ENCODE measurements at places on chromosomes 2 and 18.

DNA sequence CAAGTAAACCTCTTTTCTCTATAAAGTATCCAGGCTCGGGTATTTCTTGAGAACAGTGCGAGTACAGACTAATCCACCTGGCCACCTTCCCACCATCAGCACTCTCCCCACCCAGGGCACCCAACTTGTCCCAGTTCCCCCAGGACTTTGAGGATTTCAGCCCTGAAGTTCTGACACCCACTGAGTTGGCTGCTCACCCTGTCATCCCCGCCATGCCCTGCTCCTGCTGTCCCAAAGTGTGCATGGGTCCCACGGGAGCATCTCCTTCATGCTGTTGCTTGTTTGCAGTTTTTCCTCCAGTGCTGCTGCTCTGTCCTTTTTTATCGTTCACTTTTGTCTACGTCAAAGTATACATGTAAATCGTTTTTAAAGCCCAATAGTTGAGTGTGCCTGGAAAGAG lies 273.9 kb downstream of the PHLPP1 start:
- no peak for DNase-seq

- no peak for DNase-seq
Measured at GRCh38 chr18:32831781-32832180, 59.0 kb upstream of the KLHL14 start.

DNA sequence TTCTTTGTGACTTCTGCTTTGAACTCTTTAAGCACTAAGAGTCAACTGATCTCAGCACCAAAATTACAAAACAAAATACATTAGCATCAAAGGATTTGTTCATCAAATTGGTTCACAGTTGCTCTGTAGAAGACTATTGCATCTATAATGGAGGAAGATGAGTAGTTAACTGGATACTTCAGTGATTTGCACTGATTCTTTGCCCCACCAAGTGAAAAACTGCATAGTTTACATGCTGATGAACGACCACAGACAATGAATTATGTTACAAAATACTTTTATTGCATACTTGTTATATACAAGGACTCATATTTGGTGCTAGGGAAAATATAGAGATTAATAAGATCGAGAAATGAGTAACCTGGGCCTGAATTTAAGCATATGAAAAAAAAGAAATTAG lies 107.2 kb downstream of the SCG2 start:
- no peak for DNase-seq

DNA sequence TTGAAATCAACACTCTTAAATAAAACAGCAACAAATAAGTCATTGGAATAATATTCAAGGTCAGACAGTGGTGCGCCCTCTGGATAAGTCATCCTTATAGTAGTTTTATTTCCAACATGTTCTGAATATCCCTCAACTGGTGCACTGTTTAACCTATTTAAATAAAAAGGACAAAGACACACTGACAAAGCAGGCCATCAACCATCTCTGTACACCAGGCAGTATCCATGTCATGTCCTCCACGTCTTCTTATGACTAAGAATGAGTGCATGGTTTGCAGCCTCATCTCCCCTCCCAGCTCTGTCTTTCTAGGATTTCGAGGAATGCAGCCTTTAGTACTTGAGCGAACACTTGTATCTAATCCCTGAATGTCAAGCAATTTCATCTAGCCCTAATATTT lies 42.4 kb downstream of the ST3GAL5 start:
- DNase-seq: no peak

GRCh38 chr2:42777883-42778805 lies 14.2 kb upstream of the OXER1 start:
- DNase-seq: no peak

GRCh38 chr2:205539603-205540002 lies 142.7 kb upstream of the NRP2 start:
- DNase-seq: no peak

GRCh38 chr2:23708771-23709170 lies 218.2 kb downstream of the ATAD2B start:
- DNase-seq: no peak

DNA sequence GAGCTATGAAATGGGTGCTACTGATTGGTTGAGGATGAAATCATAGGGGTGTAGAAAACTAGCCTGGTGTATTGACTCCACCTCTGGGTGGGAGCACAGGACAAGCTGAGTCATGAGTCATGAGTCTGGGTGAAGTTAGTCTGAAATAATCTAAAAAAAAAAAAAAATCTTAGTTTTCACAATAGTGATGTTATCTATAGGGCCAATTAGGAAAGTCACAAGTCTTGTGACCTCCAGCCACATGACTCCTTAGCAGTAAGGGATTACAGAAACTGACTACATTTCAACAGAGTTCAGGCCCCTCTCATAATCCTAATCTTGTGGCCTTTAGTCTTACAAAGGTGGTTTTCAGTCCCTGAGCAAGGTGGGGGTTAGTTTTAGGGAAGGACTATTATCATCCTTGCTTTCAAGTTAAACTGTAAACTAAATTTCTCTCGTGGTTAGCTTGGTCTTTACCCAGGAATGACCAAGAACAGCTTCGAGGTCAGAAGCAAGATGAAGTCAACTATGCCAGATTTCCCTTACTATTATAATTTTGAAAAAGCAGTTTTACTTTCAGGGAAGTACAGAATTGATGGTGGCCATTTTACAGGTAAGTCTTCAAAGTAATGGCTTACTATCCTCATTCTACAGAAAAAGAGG lies 338.0 kb upstream of the GYPC start:
- DNase-seq: peak; percentile 10

GRCh38 chr2:197164141-197164754 lies 146.3 kb downstream of the ANKRD44 start:
- no peak for DNase-seq

DNA sequence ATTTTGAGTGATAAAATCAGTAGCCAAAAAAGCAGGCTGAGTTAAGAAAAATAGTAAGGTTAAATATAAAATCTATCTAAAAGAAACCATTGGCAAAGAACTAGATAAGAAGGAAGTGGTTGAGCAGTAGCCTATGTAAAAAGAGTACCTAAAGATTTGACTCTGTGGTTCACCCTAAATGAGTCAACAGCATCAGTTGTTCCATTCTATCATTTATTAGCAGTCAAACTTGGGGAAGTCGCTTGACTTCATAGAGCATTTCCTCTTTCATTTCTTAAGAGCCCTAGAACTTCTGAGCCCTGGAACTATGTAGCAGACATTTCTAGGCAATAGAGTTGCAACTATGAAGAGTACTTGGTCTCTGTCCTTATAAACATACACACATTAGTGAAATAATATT lies 381.7 kb downstream of the NUP35 start:
- DNase-seq: no peak

DNA sequence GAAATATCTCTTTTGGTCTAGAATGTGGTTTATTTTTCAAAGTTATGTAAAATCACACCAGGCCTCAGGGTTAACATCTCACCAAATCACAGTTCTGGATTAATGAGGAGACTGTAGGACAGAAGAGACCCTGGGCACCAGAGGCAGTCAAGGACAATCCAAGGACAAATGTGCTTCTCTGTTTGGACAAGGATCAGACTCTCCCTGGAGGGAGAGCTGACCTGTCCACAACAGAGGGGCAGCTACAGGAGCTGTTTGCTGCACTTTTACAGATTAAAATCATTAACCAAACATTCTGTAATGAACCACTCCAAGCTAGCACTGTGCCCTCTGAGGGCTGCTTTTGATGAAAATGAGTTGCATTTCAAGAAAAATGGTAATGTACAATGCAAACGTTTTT lies 690.6 kb upstream of the SLC8A1 start:
- no peak for DNase-seq

GRCh38 chr2:207530160-207531031 lies 634 bp downstream of the CREB1 start:
- DNase-seq: peak; percentile 77

DNA sequence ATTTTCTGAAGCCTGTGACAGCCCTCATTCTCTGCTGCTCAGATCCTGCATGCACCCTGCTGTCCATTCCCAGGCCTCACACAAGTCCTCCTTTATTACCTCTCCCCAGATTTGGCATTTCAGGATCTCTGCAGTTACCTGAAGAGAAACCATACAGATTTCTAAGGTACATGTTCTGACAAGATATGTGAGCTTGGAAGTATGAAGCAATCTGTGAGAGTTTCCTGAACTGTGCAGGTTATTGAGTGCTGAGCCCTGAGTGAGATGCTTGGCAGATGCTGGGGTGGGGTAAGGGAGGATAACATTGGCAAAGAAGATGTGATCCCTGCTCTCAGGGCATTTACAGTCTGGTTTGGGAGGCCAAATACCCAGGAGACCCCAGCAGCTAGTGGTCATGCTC lies 122.1 kb upstream of the STPG4 start:
- DNase-seq: no peak

- DNase-seq: no peak
Measured at GRCh38 chr2:213087040-213087439, 64.4 kb downstream of the IKZF2 start.

DNA sequence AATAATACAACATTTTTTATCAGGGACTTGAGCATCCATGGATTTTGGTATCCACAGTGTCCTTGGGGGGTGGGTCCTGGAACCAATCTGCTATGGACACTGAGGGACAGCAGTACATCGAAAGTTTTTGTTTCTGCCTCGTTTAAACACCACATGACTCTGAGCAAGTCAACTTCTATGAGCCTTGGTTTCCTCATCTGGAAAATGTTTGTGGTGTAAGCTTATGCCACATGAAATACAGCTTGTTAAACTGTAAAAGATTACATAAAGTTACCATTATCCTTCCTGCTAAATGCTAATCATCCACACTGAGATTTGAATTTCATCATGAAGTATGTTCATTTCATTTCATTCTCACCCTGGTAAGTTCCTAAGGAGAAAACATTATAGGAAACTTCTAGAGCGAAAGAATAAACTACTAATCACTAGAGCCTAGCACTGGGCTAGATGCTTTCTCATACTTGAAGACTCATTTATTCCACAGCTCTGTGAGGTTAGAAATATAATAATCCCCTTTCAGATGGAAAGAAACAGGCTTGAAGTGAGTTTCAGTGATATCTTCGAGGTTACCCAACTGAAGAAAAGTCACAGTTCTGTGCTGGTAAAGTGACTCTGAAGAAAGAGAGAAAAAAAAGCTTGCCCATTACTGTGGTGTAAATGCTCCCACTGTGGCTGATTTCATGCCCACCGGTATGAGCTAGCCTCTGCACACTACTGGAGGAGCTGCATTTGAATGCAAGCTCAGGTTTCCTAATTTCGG lies 29.2 kb downstream of the MCFD2 start:
- DNase-seq: peak; percentile 32

- DNase-seq: no peak
Measured at GRCh38 chr18:37566479-37567060, 972 bp upstream of the CELF4 start.

- no peak for DNase-seq
Measured at GRCh38 chr2:181642086-181642485, 14.8 kb downstream of the CERKL start.

DNA sequence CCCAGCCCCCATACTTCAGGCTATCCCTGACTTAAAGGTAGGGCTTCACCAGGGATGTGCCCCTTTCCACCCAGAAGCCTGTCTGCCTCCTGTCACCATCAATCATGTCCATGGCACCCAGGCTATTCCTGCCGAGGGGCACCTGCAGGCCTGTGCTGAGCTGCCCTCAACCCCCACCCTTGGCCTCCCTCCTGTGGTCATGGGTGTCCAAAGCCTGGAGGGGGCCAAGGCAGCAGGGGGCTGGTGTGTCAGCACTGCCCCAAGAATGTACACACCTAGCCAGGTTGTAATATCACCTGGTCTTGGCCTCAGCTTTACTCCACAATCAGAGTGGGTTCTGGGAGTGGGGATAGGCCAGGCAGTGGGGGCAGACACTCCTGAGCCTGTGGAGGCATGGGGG lies 69.3 kb downstream of the SUCLG1 start:
- DNase-seq: no peak

- DNase-seq: peak; percentile 26
Measured at GRCh38 chr2:101479328-101479727, 4.4 kb upstream of the RFX8 start.

DNA sequence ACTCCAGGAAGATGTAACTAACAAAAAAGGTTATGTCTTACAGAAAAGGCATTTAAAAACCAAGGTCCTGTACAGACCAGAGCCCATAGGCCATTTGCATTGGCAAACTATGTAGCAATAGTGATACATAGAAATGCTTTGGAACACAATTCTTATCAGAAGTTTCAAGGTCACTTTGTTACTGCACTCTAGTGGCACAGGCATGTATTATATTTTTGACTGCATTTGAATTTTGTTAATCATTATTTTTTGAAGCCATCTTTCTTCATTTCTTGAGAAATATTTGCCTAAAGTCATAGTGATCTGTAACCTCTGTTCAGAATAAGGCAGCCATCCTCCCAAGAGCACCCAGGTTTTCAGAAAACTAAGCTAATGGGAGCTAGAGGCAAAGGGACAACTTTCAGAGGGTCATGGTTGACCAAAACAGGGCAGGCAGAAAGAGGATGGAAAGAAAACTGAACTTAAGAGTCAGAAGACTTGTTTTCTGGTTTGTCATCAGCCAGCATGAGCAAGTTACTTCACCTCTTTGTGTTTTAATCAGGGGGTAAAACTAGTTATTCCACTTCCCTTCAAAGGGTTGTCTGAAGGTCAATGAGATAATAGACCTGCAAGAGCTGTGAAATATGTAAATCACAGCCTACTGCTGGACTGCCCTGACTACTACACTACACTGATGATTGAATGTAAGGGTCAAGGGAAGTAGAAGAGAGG lies 41.5 kb downstream of the SLC38A11 start:
- DNase-seq: peak; percentile 51

GRCh38 chr2:234788841-234789240 lies 163.0 kb upstream of the SH3BP4 start:
- DNase-seq: no peak

GRCh38 chr2:27304488-27305240 lies 3.6 kb downstream of the UCN start:
- no peak for DNase-seq

GRCh38 chr2:120685066-120685973 lies 50.3 kb upstream of the GLI2 start:
- DNase-seq: no peak

GRCh38 chr2:217934321-217935131 lies 68.3 kb downstream of the TNS1 start:
- peak; percentile 88 for DNase-seq

GRCh38 chr2:47336259-47337238 lies 66.4 kb upstream of the MSH2 start:
- DNase-seq: peak; percentile 33

DNA sequence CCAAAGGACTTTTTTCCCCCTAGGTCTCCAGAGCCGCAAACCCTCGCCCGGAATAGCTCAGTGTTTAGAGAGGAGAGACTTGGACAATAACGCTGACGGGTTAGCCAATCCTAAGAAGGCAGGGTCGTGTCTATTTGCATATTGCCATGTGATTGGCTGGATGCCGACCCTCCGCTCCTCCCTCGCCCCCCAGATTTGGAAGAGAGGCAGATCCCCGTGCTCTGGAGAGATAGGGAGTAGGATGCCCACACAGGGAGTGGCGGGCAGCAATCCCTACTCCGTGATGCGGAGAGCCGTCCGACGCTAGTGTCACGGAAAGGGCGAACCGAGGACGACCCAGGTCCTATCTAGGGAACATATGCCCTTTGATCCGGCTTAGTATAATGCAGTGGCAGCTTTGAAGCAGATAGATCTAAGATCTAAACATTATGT lies 1.4 kb downstream of the WNT6 start:
- no peak for DNase-seq

All from inflammatory macrophage treated with lipopolysaccharide for 1 hour (primary cell).